ENCODE measurements at places on chromosomes 1 and 21.

GRCh38 chr1:159067699-159068621, 8.6 kb downstream of the AIM2 start:
- DNase-seq = no peak

GRCh38 chr1:94672934-94673333, 131.4 kb upstream of the F3 start:
- DNase-seq = no peak

- peak; percentile 94 for DNase-seq
Measured at GRCh38 chr21:41167348-41168342, at the start of gene BACE2. Gene BACE2 (plus strand): TSS chr21:41168160. CDS start chr21:41168264, 104 bp downstream.

GRCh38 chr1:115668579-115668978, 26.8 kb downstream of the VANGL1 start:
- DNase-seq = no peak

All from posterior vena cava (tissue), 2 donors.